ENCODE measurements at places on chromosomes 16 and 17.

DNA sequence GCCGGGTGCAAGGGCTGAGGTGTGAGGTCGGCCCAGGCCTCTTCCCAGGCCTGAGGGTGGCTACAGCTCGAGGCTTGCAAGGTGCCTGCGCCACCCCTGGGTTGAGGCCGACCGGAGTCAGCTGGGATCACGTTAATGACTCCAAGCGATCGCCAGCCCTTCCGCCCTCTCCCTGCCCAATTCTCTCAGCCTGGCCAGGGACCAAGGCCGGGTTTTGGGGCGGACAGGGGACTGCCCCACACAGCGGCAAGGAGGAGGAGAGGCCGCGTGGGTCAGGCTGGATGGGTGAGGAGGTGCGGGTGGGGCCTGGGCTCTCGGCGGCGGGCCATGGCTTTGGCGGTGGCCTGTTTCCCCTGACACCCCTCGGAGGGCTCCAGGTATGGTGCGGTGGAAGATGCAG lies 3.2 kb upstream of the WDR24 start:
- no peak for DNase-seq

DNA sequence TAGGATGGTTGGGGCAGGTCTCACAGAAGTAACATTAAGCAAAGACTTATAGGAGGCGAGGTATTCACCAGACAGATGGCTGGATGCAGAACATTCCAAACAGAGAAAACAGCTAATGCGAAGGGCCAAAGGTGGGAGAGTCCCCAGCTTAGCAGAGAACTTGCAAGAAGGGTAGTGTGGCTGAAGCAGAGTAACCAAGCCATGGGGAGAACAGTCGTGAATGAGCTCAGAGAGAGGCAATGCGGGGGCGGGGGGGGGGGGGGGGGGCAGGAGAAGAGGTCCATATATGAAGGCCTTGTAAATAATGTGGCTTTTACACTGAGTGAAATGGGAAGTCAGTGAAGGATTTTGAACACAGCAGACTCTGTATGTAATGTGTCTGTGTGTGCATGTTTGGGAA lies 81.3 kb downstream of the SMG6 start:
- no peak for DNase-seq

GRCh38 chr16:21713549-21714368 lies 50.0 kb downstream of the OTOA start:
- DNase-seq = no peak

- no peak for DNase-seq
Observed at GRCh38 chr17:77106874-77107358, 33.9 kb upstream of the SEC14L1 start.

- DNase-seq = no peak
Observed at GRCh38 chr16:51559901-51560300, 408.8 kb upstream of the SALL1 start.

- DNase-seq = no peak
Observed at GRCh38 chr17:16939208-16939576, 32.7 kb downstream of the TNFRSF13B start.

DNA sequence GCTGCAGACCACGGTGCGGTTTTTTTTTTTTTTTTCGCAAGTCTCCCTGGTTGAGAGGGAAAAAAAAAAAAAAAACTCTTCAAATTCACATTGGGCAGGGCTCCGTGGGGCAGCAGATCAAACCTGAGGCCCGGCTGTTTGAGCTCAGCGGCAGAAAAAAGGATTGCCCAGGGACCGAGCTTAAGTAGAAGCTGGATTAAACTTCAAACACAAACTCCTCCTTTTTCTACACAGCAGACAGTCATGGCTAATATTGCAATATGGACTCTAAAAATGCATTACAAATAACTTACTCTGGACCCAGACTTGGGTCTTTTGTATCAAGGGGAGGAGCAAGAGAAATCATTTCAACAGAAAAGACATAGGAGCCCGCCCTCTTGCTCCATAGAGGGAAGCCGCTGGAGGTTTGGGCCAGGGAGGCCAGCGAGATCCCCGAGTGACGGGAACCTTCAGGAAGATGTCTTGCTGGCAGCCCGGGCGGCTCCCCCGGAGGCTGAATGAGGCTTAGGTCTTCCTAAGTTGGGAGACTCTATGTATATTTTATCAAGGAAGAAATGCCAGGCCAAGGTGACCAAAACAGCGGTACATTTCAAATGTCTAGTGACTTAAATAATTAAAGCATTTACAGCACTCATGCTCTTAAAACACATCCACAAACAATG lies 167.7 kb downstream of the ZNF423 start:
- DNase-seq = no peak

DNA sequence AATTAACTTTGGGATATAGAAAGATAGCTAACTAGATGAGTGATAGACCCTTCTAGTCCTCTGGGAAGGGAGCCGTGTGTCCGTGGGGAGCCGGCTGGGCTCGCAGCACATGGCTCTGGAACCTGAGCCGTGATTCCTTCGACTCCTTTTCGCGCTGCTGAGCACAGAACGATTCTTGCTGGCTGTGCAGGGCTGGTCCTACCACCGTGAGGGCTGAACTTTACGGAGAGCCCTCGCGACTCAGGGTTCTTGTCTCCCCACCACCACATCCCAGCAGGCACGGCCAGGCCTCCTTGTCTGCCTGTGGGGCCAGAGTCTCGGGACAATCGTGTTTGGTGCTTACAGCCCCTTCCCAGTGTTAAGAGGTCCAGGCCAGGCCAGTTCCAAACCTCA lies 13.8 kb upstream of the TCF25 start:
- no peak for DNase-seq

GRCh38 chr17:39899215-39899614 lies 19.2 kb downstream of the GSDMB start:
- no peak for DNase-seq

GRCh38 chr16:19833176-19833575 lies 51.5 kb downstream of the GPRC5B start:
- DNase-seq = no peak

- no peak for DNase-seq
Observed at GRCh38 chr17:33297643-33298042, 4.5 kb upstream of the ASIC2 start.

DNA sequence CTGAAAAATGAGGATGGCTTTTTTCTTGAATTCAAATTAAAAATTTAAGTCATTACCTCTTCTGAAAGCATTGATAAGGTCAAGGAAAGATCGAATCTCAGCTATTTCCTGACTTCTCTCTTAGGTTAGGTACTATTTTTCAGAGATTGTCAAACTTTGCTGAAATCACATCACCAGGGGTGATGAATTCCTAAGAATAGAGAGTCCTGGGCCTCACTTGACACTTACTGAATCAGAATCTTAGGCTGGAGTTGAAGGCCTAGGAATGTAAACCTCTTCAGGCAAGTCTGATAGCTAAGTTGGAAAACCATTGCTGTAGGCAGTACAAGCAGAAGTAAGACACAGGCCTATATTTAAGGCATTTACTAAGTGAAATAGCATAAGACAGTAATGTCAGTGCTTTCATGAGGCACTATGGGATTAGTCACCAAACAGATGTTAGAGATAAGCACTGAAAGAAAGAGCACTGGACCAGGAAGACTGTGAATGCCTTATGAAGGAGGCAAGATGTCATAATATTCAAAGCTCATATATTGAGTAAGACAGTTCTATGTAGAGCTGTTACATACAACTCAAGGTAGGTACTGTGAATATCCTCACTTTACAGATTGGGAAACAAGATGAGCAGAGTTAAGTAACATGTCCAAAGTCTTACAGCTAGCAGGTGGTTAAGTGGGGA lies 21.5 kb downstream of the DCAF7 start:
- no peak for DNase-seq

DNA sequence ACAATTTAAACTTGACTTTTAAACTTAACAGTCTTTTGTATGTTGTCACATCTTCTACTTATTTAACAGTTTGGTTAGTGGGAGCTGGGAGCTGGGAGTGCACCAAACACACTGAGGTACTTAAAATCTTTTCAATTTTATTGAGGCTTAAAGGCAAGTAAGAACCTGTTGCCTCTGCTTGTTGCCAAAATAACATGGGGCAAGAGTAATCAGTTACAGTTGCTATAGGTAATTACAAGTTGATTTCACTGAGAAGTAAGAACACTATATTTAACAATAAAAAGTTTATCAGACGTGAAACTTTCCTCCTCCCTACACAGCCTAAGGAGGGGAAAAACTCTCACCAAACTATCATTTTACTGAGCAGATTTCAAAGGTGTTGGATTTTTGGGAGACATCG lies 135.2 kb downstream of the FTO start:
- no peak for DNase-seq

DNA sequence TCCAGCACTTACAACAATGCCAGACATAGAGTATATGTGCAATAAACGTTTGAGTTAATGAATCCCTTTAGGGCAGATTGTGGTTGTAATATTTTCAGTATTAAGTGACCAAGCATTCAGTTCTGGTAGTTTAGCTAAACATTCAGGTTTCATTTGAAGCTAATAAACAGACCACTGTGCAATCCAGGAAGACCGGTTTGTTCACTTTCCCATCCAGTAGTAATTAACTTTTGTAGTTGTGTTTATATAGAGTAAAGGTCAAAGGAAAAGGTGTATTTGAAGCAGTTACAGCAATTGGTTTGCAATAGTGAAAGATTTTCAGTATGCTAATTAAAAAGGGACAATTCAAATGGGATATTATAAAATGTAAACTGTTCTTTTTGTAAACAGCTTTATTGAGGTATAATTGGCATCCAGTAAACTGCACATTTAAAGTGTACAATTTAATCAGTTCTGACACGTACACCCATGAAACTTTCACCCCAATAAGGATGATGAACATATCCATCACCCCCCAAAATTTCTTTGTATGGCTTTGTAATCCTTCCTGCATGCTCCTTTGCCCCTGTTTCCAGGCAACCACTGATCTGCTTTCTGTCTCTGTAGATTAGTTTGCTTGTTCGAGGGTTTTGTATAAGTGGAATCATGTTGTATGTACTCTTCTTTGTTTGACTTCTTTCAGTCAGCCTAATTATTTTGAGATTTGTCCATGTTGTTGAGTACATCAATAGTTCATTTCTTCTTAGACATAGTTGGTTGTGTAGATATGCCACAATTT lies 26.3 kb downstream of the MRTFB start:
- peak; percentile 17 for DNase-seq

GRCh38 chr17:4849011-4849536 lies 15.9 kb downstream of the MINK1 start:
- DNase-seq = no peak

GRCh38 chr16:2962334-2963073 lies 1.6 kb upstream of the KREMEN2 start:
- no peak for DNase-seq

DNA sequence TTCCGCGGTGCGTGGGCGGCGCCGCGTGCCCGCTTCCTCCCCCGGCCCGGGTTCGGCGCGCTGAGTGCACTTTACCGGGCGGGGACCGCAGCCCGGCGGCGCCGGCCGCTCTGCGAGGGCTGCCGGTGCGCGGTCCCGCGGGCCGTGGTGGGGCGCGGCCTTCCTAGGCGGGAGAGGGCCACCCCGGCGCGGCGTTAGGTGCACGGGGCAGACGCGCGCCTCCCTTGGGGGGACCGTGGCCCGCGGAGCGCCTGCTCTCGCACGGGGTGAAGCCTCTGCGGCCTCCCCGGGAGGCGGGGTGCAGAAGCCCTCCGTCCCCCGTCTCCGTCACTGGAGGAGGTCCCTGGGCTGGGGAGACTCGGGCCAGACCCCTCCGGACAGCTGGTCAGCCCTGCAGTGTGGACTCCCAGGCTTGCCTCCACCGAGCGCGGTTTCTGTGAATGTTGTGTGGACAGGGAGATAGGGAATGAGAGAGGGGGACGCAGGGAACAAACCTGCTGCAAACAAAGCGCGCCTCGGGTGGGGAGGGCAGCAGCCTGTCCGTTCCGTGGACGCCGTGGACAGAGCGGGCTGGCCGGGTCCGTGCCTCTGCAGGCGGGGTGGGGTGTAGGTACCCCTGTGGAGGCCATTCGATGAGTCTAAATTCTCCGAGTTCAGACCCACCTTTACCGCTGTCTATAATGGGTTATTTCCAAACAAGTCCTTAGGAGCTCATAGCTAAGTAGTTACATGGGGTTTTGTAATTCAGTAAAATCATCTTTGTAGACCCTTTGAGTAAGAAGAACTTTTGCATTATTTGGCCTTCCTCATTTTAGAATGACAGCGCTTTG lies 721 bp downstream of the TBCD start:
- no peak for DNase-seq

DNA sequence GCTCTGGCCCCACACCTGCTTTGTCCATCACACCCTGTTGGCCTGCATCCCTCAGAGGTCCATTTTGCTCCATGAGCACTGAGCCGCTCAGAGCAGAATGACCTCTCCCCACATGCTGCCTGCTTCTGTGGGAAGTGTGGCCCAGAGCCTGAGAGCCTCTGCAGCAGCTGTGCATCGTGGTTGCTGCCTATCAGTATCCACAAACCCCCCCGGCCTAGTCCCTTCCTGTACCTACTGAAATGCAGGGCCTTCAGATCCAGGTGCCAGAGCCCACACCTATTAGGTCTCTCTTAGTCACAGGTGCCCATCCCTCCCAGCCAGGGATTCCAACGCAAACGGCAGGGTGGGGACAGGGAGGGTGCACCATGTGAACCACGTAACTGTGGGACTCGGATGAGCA lies 16.6 kb upstream of the TRPV3 start:
- DNase-seq = no peak

DNA sequence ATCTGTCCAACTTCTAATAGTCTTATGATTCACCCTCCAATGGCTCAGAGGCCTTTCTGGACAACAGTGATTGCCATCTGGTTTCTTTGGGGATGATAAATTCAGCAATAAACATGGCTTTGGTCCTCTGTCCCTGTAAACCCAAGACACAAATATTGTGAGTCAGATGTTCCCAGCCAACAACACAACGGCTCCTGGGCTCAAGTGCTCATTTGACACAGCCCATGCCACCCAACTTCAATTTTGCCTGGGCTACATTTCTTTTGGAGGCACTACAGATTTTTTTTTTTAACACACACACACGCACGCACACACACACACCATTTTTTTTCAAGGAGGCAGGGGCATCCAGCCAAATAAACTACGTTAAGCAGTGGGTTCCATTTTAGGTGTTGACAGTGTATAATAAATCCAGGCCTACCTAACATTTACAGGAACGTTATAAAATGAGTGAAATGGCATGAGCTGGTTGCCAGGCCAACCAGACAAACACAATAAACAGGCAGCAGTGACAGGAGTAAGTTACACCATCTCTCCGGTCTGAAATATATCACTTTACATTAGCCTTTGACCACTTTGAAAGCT lies 939.9 kb upstream of the SOX9 start:
- DNase-seq = no peak

- no peak for DNase-seq
Observed at GRCh38 chr16:79192904-79193303, 407.6 kb downstream of the MAF start.

All from neuronal stem cell (in vitro differentiated cells).